Cerebellar nuclear complex (tissue), 1 donor: ENCODE measurements at places on chromosomes 7 and 10.

- no peak for DNase-seq
Observed at GRCh38 chr7:150481186-150481920, 30.9 kb downstream of the GIMAP8 start.

GRCh38 chr7:144445590-144445989 is 42.1 kb upstream of the NOBOX start:
- DNase-seq = no peak

- no peak for DNase-seq
Observed at GRCh38 chr7:37592366-37592765, 91.2 kb upstream of the GPR141 start.

GRCh38 chr10:76358743-76359395 is 927.4 kb downstream of the LRMDA start:
- no peak for DNase-seq

- DNase-seq = no peak
Observed at GRCh38 chr10:19937989-19938388, 121.8 kb downstream of the PLXDC2 start.

DNA sequence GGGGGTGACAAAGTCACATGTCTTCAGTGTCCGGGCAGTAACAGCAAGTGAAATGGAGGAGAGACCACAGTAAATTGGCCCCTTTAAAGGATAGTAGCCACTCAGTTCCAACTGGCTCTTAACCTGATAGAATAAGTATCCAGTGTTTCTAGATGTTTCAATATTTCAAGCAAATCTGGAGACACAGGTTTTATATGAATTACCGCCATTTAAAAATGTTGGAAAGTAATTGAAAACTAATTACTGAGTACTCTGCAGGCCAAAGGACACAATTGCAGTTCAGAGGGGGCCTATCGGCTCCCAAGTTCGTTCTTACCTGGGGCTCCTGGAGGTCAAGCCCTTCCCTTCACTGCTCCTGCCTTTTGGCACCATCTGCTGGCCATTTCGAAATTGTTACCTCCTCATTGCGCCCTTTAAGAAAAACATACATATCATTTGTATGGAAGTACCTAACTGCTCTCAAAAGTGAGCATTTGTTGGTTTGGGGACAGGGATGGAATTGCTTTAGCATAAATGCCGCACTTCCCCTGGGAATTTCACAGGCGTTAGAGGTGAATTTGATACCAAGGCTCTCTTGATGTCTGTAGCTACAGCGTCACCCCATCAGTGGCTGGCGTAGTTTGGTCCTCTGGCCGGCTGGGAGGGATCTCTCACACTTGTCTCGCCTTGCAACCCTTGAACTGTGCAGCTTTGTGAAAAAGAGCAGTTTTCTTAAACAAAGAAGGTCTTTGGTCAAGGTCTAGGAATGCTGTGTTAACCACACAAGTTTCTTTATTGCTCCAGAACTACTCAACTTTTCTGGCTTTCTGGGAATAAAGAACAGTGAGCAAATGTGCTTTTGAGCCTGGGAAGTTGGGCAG is 220.0 kb downstream of the ARHGAP21 start:
- DNase-seq = no peak

DNA sequence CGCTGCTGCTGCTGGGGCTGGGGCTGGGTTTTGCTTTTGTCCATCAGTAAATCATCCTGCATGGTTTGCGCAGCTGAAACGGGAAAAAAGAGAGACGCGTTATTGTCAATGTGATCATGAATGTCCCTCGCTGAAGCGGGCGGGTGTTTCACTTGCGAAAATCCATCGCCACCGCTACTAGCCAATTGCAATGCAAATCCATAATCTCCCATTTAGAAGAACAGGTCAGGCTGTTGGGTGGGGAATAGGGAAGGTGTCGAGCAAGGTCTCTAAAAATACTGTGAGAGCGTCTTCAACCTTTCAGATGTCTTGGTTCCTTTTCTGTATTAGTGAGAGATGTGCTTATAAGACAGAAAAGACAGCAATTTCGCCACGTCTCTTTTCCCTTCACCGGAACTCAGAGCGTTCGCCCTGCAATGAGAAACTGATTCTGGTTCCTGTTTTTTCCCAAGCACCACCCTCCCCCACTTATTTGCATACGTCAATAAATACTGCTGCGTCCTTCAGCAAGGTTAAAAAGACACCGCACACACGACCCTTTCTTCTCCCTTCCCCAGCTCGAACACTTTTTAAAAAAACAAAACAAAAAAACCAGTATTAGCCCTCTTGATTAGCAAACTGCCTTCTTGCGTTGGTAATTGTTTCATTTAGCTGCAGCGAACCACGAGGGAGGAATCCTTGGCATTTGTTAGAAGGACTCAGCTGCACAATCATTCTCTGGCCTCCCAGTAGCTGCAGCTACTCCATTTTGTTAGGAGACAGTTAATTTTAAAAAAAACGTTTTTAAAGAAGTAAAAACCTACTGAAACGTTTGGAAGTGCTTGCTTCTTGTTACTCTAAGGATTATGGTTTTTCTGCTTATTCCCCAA is 50.4 kb downstream of the CPEB3 start:
- DNase-seq = no peak

- no peak for DNase-seq
Observed at GRCh38 chr10:115222039-115222438, 128.9 kb downstream of the ATRNL1 start.

DNA sequence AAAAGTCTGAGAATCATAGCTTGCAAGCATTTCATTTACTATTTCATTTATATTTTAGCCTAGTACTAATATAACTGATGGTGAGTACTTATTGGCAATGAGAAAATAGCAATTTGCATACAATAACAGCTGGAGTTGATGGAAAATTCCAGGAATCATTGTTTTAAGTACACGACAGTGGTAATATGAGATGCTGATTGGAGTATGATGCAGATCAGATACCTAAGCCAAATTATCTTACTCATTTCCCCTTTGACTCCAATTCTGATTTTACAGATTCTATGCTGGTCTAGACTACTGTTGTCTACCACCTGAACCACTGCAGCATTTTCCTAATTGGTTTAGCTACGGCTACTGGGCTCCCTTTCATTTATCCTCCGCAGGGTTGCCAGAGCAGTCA is 36.7 kb downstream of the GNG11 start:
- no peak for DNase-seq

DNA sequence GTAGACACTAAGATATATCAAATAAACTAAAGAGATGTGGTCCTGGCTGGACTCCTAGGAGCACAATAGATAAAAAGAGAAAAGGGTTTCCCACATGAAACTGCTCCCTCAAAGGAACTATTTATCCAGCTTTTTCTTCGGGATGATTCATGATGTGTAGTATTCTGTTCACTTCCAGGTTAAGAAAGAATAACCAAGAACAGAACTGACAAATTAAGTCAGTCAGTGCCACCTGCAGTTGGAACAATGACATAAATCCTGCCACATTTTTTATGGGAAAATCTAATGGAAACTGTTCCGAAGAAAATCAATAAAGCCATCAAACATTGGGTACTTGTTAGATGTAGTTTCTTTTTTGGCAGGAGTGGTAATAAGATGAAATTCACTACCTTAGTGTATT is 87.1 kb downstream of the POLR1F start:
- DNase-seq = no peak

GRCh38 chr10:31756101-31756728 is 172.4 kb downstream of the ARHGAP12 start:
- DNase-seq = no peak

GRCh38 chr7:139918480-139918879 is 89.4 kb downstream of the TBXAS1 start:
- no peak for DNase-seq

GRCh38 chr7:2718296-2718965 is 30.4 kb downstream of the AMZ1 start:
- DNase-seq = no peak

- no peak for DNase-seq
Observed at GRCh38 chr7:156074982-156075615, 262.8 kb upstream of the SHH start.

DNA sequence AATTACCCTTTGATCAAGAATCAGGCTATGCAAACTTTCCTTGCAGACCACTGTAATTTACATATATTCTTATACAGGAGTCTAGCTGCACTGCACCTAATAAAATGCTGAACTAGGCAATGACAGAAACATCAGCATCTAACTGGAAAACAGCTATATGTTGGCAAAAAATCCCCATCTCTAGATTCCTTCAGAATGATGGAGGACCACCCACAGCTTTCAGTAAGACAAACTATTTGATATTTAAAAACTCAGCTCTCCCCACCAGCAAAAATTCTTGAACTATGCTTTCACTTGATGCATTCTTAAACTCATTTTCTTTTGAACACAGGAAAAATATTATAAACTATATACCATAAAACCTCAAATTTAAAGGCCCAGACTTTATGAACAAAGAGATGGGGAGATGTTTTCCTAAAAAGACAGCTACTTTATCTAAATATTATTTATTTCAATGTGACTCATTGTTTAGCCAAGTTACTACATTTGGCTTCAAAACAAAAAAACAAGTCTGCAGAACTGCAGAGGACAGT is 77.4 kb downstream of the SEMA3C start:
- no peak for DNase-seq

GRCh38 chr10:27470885-27471284 is 33.2 kb upstream of the RAB18 start:
- DNase-seq = no peak

GRCh38 chr7:106277976-106278375 is 6.8 kb downstream of the NAMPT start:
- no peak for DNase-seq
